ENCODE measurements at places on chromosomes 1 and 21.

- no peak for DNase-seq
These were observed 88.4 kb upstream of the TARDBP start for GRCh38 chr1:10924030-10924429.

- no peak for DNase-seq
These were observed 50.5 kb downstream of the CASZ1 start for GRCh38 chr1:10745886-10746455.

- DNase-seq, result no peak
These were observed 66.2 kb downstream of the RGL1 start for GRCh38 chr1:183871142-183871541.

DNA sequence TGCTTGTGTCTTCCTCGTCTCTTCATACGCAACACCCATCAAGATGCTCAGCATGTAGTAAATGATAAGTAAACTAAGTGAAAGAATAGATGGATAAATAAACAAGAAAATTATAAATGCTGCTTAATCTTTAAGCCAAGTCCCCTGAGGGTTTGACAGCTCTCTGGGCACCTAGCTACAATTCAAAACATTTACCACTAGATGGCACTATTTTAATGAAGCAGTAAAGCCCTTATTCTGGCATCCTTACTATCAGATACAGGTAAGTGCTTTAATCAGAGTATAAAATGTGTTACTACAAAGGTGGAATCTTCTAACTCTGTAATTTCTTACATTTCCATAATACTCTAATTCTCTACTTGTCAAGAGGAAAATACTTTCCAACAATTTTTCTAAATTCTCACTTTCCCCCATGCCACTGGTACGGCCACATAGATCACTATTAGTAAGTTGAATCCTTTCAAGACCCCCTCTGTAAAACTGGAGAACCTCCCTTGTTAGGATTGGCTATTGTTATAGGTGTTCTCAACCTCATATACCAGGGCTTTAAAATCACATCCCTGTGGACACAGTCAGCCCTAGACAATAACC, 137.8 kb downstream of the BARHL2 start:
- DNase-seq, result no peak

GRCh38 chr1:63642901-63643300, 49.7 kb downstream of the PGM1 start:
- no peak for DNase-seq

- DNase-seq, result peak; percentile 47
These were observed 13.0 kb downstream of the CHIT1 start for GRCh38 chr1:203216274-203217138.

- no peak for DNase-seq
These were observed 14.3 kb downstream of the CEPT1 start for GRCh38 chr1:111154021-111154999.

DNA sequence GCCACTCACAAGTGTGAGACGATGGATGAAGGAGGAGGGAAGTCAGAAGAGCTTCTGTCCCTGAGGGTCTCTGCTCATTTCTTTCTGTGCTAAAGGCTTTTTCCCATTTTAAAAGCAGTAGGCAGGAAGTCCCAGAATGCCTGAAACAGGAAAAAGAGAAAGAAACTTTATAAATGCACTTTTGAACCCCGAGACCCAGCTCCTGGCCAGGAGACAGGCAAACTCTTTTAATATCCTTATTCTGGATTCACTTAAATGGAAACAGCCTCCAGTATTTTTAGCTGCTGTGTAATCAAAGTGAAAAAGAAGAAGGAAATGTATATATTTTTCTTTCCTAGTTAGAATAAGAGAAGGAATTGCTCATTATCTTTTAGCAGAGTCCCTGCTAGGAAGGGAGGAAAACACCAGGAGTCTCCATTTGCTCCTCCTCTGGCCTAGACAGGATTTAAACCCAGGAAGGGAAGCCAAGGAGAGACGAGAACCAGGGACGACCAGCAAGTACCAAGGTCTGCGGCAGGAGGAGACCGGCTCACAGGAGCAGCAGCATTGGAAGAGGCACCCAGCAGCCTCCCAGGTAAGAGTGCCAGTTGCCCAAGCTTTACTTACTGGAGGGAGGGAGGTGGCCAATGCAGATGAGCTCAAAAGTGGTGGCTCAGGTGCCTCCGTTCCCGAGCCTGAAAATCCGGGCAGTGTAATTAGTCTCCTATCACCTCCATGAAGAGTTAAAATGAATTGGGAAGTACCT, at the start of gene TNN:
Gene TNN, plus strand, starts transcription at position 472 of the 745 bp plus-strand sequence. CDS start 9,586 bp downstream, outside the sequence.
- DNase-seq, result no peak

DNA sequence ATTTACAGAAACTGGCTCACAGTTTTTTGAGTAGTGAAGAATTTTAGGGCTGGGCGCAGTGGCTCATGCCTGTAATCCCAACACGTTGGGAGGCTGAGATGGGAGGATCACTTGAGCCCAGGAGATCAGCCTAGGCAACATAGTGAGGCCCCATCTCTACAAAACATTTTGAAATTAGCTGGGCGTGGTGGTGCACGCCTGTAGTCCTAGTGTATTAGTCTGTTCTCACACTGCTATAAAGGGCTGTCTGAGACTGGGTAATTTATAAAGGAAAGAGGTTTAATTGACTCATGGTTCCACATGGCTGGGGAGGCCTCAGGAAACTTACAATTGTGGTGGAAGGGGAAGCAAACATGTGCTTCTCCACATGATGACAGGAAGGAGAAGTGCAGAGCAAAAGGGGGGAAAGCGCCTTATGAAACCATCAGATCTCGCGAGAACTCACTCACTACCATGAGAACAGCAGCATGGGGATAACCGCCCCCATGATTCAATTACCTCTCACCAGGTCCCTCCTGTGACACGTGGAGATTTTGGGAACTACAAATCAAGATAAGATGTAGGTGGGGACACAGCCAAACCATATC, 24.4 kb upstream of the DYRK1A start:
- no peak for DNase-seq

- DNase-seq, result no peak
These were observed 17.9 kb downstream of the TENT5C start for GRCh38 chr1:117623698-117624097.

GRCh38 chr1:53260631-53261247, 22.4 kb upstream of the MAGOH start:
- no peak for DNase-seq

GRCh38 chr1:187415065-187415464, 586.3 kb downstream of the PLA2G4A start:
- no peak for DNase-seq

DNA sequence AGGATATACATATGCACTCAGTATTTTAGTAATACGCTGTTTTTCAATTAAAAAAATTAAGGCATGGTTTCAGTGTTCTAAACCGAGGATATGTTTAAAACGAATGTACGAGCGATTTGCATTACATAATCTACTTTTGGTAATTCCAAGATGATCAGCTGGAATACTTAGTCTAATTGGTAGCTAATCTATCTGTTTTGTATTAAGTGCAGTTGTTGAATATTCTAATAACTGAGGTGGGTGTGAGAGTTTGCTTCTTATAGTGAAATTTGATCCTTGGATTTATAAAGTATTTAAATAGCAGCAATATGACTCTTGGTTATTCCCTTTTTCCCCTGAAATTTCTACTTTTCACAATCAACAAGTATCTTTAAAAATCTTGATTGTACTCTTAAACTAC, 1.3 kb downstream of the RNF2 start:
- DNase-seq, result no peak

DNA sequence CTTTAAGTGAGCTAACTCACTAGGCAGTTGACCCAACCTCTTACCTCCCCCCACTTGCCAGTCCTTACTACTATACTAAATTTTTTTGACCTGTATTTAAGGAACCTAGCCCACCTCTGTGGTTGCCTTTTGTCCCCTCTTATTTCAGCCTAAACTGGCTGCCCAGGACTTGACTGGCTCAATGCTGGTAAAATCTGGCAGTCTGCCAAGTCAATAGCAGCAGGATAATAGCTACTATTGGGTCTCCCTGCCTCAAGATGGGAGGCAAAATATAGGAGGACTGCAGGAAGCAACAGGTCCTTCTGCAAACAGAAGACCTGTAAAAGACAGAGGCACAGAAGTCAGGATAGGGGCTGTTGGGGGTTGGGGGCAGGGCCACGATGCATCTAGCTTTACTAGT, 144.2 kb upstream of the POGK start:
- no peak for DNase-seq

- DNase-seq, result no peak
These were observed 30.8 kb downstream of the DDR2 start for GRCh38 chr1:162663086-162663485.

- DNase-seq, result peak; percentile 38
These were observed 63.6 kb downstream of the EPHB2 start for GRCh38 chr1:22773981-22774832.

GRCh38 chr1:54463259-54464030, 57.3 kb upstream of the SSBP3 start:
- DNase-seq, result no peak

GRCh38 chr1:9534953-9535352, 4.3 kb upstream of the SLC25A33 start:
- DNase-seq, result no peak

DNA sequence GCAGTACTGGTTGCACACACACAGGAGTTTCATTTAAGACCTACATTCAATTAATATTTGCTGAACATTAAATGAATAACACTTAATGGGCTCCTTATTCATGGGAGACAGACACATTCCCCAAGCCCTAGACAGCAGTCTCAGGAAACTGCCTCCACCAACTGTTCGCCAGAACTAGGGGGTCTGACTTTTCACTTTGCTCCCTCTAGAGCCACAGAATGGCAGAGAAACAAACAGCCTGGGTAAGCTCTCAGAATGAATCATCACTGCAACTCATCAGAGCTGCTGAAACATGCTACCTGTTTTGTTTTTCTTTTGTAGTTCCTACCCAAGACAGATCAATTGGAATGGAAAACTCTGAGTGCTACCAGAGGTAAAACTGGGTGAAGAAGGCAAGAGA, 31.7 kb downstream of the ELK4 start:
- DNase-seq, result no peak

- no peak for DNase-seq
These were observed 234.3 kb upstream of the NFIA start for GRCh38 chr1:60847855-60848582.

- no peak for DNase-seq
These were observed 7.4 kb upstream of the CELSR2 start for GRCh38 chr1:109241841-109242345.

- DNase-seq, result no peak
These were observed 19.9 kb upstream of the CLDN14 start for GRCh38 chr21:36499578-36500471.

DNA sequence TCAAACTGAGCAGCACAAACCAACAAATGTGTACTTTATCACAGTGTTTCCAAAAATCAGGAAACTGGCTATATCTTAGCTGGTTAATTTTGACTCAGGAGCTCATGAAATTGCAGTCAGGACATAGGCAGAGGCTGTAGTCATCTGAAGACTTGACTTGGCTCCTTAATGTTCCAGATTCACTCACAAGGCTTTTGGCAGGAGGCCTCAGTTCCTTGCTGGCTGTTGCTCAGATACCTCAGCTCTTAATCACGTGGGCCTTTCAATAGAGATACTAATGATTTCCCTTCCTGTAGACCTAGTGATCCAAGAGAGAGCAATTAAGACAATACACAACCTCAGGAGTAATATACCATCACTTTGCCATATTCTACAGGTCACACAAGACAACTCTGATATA, 537.7 kb downstream of the BRINP3 start:
- no peak for DNase-seq

GRCh38 chr1:11479375-11479979, 522 bp downstream of the DISP3 start:
- DNase-seq, result no peak

- DNase-seq, result no peak
These were observed 97.7 kb downstream of the PGBD5 start for GRCh38 chr1:230328342-230329015.

GRCh38 chr1:4760088-4760487, 105.7 kb downstream of the AJAP1 start:
- no peak for DNase-seq

GRCh38 chr1:22739648-22740385, 29.2 kb downstream of the EPHB2 start:
- DNase-seq, result no peak

GRCh38 chr1:178075333-178075732, 18.6 kb upstream of the RASAL2 start:
- no peak for DNase-seq

GRCh38 chr1:59699227-59699847, 115.4 kb upstream of the HOOK1 start:
- no peak for DNase-seq

DNA sequence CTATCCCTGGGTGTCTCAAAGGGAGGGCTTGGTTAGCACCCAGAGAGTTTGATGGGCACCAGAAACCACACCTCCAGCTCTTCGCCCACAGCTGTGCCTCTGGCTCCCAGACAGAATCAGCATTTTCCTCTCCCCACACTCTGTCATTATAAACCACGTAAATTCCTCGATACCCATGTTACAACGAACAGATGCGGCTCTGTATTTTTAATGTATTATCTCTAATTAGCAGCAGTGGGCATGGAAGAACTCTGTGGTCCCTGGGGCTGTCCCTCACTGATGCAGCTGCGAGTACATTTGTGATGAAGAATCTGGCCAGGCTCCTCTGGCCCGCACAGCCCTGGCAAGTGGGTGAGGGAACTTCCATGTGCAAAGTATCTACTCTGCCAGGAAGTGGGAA, 10.8 kb downstream of the HMGB4 start:
- DNase-seq, result no peak

DNA sequence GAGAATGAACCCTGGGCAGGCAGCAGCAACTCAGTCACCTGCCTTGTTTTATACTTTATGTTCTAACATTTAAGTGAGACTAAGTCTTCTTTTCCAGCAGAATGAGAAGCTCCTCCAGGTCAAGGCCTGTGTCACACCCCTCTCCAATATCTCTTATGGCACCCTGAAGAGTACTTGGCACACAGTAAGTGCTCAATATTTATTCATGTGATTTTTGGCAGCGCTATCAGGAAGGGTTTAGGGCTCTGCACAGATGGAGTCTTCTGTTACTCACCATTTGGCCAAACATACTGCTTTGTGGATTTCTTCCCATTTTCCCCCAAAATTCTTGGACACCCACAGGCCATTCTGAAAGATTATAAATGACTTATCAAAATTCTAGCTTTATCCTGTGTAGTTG, 43.8 kb upstream of the MYBPHL start:
- no peak for DNase-seq

DNA sequence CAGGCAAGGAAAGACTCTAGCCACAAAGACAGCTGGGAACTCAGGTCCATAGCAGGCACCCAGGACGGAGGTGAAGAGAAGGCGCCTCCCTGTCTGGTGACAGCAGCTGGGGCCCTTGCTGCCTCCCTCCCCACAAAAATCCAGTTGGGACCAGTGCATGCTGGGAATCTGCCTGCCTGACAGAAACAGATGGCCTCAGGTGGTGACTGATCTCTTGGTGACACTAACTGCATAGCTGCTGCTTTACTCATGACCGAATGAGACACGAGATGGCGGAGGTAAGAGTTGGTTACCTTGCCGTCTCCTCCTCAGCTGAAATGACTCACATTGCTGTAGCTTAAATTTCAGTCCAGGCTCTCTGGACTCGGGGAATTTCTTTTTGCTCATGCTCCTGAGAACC, 130.3 kb downstream of the FGGY start:
- no peak for DNase-seq

GRCh38 chr1:215923129-215923824, 356.2 kb downstream of the KCTD3 start:
- DNase-seq, result no peak

Data from hypothalamus (tissue), 51 donors.